ENCODE measurements at places on chromosomes 4 and X.
A peak's percentile ranks its signal among the peaks of the same experiment; 100 is the strongest.

DNA sequence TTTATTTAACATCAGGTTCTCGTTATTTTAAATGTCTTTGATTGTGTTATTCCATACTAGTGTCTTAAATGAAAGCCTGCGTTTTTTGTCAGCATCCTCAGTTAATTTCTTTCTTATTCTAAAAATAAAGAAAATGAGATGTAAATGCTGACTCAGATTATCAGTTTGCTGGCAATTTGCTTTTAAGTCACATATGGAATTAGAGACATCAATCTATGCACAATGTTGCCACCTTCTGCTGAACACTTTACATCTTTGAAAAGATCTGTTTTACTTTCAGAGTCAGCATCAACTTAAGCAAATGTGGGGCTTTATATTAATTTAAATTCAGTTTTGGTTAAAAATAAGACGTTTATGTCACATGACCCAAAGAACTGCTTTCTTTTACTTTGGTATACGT is 99.2 kb downstream of the ADGRL3 start:
- DNase-seq = no peak

DNA sequence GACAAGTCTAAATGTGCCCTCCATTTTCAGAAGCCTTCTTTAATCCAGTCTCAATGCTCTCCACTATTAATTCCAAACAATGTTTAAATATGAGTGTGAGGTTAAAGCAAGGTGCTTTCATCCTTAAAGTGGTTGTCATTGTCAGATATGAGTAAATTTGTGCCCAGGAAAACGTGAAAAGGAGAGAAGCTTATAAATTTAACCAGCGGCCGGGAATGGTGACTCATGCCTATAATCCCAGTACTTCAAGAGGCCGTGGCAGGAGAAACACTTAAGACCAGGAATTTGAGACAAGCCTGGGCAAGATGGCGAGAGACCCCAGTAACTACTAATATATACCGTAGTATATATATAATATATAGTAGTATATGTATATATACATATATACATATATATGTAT is 270.0 kb downstream of the ARHGAP24 start:
- no peak for DNase-seq

- no peak for DNase-seq
These were observed 3.3 kb downstream of the CXCR3 start for GRCh38 chrX:71615056-71615455.

DNA sequence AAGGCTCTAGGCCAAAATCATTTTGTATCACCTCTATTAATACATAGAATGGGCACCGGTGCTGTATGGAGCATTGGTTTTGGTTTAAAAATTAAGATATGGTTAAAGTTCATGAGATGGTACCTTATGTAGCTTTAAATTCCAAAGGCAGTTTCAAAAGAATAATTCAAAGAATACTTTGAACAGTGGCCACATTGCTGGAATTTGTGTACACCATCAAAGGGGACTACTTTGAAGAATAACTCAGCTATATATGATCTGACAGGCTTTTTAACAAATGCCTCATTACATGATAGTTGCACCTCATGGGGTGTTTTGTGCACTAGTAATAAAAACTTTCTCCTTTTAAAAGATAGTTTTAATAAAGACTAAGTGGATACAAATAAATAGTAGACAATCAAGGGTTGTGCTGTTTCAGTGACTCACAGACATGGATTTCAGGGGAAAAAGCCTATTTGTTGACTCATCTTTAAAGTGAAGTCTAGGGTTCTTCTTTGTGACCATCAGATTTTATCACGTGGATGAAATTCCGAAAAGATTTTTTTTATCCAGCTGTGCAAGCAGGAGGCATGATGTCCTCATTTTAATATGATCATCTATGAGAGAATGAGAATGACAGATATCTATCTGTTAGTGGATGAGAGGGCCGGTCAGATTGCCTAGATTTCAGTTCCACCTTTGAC is 12.8 kb downstream of the MTM1 start:
- no peak for DNase-seq

DNA sequence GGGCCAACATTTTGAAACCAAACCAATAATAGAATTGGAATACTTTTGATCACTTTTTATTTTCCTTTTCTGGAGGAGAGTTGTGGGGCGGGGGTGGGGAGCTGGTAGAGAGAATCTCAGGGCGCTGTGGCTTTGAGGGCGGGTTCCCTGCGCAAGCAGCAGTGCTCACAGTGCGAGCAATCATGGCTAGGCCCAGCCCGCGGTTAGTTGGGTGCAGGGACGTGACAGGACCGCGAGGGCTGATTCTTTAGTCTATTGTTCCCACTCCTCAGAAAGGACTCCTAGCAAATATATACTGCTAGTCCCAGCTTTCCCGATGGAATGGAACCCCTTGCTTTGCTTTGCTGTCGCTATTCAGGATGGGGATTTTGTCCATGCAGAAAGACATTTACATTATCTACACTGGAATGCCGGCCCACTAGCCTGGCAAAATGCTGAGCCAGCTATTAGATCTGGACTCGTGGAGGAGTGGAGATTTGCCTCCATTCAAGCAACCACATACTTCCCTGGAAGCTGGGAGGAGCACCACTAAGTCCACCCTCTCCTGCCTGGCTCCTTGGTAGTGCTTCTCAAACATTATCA is 23.9 kb upstream of the APLN start:
- peak; percentile 41 for DNase-seq

- no peak for DNase-seq
These were observed 168.5 kb upstream of the SH3RF1 start for GRCh38 chr4:169439244-169439643.

DNA sequence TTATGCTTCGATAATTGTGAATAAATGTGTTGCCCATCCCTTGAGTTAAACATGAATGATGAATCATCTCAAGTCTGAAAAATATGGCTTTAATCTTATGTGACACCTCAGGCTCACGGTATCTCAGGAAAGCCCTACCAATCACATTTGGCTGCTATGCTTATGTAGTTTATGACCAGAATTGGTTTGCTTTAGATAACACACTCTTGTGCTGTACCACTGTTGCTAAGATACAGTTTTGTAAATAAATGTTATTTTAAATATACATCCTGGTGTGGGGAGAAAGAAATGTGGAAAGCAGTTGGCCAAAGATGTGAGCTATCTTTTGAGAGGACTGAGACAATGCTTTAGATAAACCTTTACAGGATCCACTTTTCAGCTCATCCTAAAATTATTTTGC is 63.2 kb downstream of the NPY1R start:
- DNase-seq = no peak

- DNase-seq = no peak
These were observed 112.6 kb upstream of the FAM9A start for GRCh38 chrX:8913655-8914409.

DNA sequence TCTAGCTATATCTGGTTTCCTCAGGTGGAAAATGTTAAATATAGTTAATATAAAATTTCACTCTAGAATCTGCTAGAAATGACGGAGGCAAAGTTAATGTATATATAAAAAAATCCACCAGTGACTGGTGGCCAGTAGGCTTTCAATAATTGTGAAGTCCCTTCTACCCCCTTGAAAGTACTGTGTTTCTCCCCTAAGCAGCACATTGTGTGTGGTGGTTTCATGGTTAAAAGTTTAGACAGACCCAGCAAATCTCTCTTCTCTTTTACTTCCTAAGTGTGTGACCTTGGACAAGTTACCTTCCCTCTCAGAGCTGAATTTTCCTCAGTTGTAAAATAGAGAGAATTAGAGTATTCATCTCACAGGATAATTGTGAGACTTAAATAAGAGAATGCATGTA is 600 bp upstream of the HEPH start:
- no peak for DNase-seq

- DNase-seq = no peak
These were observed 60.2 kb downstream of the MAOB start for GRCh38 chrX:43822014-43822413.

DNA sequence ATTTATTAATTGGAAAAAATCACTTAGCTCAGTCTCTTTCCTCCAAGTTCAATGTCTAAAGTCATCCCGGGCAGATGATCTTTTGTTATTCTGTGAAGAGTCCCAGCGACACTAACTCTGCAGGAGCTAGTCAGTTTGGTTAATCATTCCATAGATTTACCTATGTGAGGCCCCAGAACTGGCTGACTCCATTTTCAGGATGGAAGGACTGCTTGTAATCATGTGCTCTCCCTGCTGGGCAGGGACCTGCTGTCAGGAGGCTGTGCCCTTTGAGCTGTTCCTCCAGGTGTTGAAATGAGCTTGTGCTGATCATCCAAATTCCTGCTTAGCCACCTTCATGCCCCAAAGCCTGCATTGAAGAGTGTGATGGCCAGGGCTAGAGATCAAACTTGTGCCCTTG is 169.8 kb downstream of the NHS start:
- no peak for DNase-seq

DNA sequence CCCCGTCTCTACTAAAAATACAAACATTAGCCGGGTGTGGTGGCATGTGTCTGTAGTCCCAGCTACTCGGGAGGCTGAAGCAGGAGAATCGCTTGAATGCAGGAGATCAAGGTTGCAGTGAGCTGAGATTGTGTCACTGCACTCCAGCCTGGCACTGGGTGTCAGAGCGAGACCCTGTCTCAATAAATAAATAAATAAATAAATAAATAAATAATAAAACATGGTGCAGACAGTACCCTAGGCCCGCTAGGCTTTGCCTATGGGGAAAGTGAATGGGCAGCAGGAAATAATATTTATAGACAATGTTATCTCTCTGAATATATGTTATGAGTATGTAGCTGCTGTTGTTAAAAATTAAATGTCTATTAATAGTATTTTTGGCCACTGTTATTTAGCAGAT is 130.4 kb downstream of the LARP7 start:
- no peak for DNase-seq

- peak; percentile 74 for DNase-seq
These were observed 73.1 kb downstream of the QRFPR start for GRCh38 chr4:121307445-121308327.

- no peak for DNase-seq
These were observed 325.7 kb downstream of the TLL1 start for GRCh38 chr4:166198516-166199310.

GRCh38 chrX:13102636-13103035 is 58.2 kb upstream of the FAM9C start:
- no peak for DNase-seq

GRCh38 chr4:174522183-174523024 is at the start of gene HPGD:
Gene HPGD, minus strand, starts transcription at chr4:174522488. Its CDS starts 37 bp downstream, at chr4:174522451.
- peak; percentile 66 for DNase-seq

DNA sequence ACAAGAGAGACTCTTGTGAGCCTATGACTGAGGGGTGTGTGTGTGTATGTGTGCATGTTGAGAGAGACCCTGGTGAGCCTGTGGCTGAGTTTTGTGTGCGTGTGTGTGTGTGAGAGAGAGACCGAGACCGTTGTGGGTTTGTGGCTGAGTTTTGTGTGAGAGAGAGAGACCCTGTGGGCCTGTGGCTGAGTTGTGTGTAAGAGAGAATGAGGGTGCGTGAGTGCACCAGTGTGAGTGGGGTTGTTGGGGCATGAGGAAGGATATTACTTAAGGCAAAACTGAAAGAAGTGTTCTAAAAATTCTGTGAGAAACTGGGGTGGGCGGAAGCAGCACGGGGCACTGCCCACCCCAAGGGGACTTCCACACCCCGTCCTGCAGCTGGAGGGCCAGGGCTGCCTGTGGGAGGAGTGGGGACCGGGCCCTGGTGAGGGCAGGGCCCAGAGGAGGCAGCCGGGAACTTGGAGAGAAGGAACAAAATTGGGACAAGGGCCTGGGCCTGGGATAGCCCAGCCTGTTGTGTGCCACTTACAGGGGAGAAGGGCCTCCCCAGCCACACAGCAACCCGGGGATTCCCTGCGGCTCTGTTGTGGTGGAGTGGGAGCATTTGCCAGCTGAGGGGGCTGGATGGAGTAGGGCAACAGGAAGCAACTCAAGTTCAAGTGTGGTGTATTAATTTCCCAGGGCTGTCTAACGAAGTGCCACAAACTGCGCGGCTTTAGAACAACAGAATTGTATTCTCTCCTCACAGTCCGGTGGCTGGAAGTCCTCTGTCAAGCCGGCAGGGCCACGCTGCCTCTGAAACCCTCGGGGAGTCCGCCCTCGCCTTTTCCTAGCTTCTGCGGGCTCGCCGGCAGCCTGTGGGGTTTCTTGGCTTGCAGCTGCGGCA is 22.1 kb downstream of the TMEM131L start:
- DNase-seq = peak; percentile 84

DNA sequence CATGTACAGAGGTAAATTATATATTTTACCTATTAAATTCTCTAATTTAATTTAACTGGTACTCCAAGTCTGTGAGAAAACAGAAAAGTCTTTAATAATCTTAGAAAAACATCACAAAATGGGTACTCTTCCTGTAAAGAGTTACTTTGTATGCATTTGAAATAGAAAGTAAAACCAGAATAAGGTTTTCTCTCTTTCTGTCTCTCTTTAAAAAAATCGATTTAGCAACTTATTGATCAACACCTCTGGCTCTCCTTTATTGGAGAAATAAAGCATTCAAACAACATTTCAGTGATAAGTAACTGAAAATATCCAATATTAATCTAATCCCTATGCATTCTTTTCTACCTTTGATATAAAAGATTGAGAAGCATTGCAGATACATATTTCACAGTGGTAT is 27.4 kb downstream of the ATOH1 start:
- DNase-seq = no peak
